ENCODE measurements at places on chromosomes 5 and 9.

DNA sequence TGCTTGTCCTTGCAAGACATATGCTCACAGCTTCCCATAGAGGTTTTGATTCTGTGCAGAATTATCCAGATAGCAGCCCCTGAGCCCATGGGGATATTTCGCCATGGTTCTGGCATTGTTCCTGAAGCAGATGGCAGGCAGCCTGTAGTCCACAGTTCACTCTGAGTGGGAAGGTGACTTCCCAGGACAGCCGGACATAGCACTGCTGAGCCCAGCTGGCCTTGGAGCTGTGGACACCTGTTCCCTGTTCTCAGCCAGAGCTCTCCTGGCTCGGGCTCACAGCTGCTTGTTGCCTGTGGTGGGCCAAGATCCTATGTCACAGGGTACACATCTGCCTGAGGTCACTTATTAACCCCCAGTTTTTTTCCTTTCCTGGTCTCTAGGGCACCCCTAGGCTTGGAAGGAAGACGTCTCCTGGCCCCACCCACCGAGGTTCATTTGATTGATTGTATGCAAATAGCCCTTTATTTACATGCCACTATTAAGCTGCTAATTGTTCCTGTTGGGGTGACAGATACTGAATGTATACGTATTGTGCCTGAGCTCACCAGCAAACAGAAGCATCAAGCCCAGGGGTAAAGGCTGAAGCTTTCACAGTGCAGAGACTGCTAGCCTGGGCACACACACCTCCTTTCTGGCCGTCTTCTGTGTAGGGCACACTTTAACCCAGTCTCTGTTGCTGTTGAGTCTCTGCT, 96.6 kb upstream of the DMRT1 start:
- DNase-seq, result no peak

DNA sequence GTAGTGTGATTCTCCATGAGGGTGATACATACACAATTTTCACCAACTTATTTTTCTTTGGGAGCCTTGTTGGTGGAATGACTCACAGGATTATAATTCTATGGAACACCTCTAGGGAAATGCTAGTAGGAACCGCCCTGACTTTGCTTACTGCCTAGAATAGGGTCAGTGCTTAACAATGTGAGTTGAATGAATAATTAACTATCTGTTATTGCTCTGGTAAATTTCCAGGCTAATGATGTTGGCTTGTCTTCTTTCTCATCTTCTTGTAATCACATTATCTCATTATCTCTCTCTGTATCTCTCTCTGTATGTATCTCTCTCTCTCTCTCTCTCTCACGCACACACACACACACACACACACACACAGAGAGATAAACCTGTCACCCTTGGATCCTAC, 291.1 kb downstream of the TRIM32 start:
- no peak for DNase-seq

GRCh38 chr5:146284016-146284415, 54.6 kb upstream of the POU4F3 start:
- no peak for DNase-seq

DNA sequence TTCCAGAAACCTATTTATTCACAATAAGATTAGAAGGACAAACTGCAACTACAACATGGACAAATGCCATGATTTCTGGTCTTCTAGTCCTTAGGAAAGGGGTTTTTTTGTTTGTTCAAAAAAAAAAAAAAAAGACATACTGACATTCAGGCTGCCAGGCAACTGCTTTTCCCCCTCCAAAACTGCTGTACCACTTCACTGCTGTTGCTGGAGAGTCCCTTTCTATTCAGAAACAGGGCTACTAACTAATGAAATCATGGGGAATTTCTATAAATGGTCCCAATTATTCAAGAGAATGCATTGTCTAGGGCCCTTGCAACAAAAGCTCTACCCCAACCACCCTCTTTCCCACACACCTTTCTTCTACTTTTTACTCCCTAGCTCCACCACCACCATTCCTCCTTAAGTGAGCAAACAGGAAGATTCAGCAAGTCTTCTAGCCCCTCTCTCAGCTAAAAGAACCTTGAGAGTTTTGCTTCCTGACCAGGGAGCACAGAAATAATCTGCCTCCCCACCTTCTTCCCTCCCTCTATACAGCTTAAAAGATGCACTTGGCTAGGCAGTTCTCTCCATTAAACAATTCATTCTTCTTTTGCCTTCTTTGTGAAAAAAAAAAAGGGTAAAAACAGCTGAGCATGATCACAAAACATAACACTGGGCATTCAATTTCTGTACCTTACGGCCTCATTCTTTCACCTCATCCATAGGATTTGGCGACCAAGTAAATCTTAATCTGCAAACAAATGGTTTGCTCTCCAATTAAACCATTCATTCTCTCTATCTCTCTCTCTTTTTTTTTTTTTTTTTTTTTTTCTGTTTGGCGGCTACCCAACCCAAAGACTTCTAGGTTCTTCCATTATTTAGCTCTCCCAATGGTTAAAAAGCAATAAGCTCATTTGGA, 13.8 kb downstream of the ZNF608 start:
- DNase-seq, result no peak

DNA sequence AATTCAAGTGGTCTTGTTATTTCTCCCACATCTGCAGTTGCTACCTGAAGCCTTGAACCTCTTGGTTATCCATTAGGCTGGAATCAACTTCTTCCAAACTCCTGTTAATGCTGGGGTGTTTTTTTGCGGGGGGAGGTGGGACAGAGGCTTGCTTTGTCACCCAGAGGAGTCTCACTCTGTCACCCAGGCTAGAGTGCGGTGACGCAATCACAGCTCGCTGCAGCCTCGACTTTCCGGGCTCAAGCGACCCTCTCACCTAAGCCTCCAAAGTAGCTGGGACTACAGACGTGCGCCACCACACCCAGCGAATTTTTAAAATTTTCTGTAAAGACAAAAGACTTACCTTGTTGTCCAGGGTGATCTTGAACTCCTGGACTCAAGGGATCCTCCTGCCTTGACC, 4.4 kb downstream of the SCGB3A1 start:
- no peak for DNase-seq

GRCh38 chr5:95358320-95358719, 32.8 kb upstream of the FAM81B start:
- DNase-seq, result peak; percentile 0

DNA sequence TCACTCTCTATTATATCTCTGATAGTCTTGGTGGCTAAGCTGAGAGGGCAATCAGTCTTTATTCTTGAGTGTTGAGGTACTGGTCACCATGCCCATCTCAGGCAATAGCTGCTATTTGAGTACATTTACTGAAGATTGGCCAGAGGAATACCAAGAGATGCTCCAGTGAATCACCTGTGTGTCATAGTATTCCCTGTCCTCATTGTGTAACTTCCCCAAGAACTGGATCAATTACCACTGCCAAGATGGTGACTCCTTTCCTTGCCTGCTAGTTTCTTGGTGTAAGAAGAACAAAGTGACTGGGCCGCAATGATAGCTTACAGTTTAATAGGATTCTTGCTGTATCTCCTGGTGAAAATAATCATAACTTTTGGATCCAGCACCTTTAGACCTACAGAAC, 418.7 kb upstream of the KIF2A start:
- DNase-seq, result no peak

GRCh38 chr5:120435129-120435528, 29.0 kb upstream of the PRR16 start:
- DNase-seq, result no peak

DNA sequence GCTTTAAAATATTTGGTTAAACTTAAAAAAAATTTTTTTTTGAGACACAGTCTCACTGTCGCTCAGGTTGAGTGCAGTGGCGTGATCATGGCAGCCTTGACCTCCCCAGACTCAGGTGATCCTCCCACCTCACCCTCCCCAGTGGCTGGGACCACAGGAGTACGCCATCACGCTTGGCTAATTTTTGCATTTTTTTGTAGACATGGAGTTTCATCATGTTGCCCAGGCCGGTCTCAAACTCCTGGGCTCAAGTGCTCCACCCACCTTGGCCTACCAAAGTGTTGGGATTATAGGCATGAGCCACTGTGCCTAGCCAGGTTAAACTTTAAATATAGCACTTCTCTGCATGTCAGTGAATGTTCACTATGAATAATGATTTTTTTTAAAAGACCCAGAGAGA, 224.5 kb upstream of the RFX3 start:
- no peak for DNase-seq

GRCh38 chr9:107249131-107249533, 33.9 kb upstream of the RAD23B start:
- no peak for DNase-seq

GRCh38 chr5:178699681-178700253, 30.7 kb downstream of the ZNF354A start:
- no peak for DNase-seq

- no peak for DNase-seq
Measured at GRCh38 chr5:149559706-149560105, 8.5 kb upstream of the CSNK1A1 start.

GRCh38 chr9:133686642-133687575, 50.7 kb downstream of the DBH start:
- no peak for DNase-seq

- no peak for DNase-seq
Measured at GRCh38 chr9:17491780-17492179, 87.1 kb upstream of the SH3GL2 start.

GRCh38 chr5:133727636-133728035, 115.3 kb upstream of the FSTL4 start:
- DNase-seq, result no peak

DNA sequence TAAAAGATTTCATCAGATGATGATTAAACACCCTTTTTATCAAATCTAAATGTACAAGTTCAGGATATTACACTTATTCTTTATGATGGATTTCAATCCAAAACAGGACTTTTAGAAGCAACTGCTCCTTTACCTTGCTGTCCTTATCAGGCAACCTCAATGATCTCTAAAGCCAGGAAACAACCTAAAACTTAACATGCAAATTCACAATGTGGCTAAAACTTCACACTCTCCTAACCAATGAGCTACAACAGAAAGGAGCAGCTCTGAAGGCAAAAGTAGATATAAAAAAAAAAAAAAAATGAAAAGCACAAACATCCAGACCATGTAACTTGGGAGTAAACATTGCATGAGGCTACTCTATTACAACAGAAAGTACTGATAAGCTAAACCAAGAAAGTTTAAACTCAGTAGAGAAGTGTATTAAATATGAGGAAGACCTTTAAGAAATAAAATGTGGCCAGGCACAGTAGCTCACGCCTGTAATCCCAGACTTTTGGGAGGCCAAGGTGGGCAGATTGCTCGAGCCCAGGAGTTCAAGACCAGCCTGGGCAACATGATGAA, 22.9 kb downstream of the SLC25A51 start:
- DNase-seq, result no peak

- DNase-seq, result no peak
Measured at GRCh38 chr9:75147638-75148037, 59.3 kb downstream of the OSTF1 start.

DNA sequence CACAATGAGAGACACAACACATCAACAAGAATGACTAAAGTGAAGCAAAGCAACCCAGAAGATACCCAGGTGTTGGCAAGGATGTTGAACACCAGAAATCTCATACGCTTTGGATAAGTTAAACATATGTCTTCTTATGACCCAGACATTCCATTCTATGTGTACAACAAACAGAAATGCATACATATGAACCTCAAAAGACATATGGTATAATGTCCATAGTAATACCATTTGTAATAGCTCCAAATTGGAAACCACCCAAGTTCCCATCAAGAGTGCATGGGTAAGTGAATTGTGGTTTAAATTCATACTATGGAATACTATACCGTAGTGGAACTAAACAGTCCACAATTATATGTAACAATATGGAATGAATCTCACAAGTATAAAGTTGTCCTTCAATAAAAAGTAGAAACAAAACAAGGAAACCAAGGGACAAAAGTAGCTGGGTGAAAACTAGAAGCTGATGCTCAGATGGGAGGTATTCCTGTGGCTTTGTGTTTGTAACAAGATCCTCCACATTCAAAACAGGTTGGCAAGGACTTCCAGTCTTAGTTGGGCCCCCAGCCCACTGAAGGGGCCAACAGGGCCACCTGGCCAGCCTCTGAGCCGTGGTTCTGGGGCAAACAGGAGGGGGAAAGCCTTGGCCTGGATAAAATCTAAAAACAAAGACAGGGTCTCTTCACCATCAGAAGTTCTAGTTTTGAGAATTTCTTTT, 171.8 kb upstream of the PITX1 start:
- no peak for DNase-seq

- DNase-seq, result no peak
Measured at GRCh38 chr5:143361438-143361837, 42.0 kb downstream of the NR3C1 start.

DNA sequence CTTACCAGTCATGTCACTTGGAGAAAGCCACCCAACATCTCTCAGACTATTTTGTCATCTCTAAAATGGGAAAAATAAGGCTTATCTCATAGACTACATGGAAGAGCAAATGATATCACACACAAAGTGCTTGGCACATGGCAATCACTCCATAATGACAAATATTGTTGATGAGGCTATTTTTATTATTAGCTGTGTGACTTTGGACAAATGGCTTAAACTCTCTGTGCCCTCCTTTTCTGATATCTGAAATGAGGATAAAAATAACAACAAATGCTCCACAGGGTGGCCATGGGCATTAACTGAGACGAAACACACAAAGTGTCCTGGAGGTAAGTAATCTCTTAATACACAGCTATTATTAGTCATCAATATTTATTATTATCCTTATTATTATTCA, 125.5 kb upstream of the HAND1 start:
- DNase-seq, result no peak

- DNase-seq, result no peak
Measured at GRCh38 chr5:53261245-53261644, 151.7 kb upstream of the MOCS2 start.

DNA sequence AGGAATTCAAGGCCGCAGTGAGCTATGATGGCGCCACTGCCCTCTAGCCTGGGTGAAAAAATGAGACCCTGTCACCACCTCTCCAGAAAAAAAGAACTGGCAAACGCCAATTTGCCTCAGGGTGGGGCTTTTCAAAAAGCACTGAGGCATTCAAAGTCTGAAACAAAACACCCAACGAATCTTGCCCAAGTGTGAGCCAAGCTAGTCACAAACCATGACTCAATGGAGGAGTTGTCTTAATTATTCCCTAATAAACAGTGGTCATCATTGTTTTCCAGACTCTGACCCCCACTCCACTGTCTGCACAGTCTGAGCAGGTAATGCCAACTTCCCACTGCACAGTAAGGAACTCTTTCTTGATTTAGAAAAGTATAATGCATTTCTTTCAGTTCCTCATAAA, 16.8 kb downstream of the FRMD3 start:
- DNase-seq, result no peak

DNA sequence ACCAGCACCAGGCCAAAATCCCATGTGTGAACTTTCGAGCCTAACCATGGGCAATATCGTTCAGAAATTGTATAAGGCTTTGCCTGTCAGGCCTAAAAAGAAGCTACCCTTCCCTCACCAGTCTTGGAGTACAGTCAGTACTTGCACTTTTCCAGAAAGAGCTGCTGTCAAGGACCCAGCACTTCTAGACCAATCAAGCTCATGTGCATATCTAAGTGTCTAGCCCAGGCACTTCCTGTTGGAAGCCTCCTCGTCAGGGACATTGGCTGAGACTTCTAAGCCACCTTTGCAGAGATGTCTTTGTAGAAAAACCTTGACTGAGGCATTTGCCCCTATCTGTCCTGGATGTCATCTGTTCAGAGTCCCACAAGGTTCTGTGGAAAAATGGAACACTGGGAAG, 1930.5 kb downstream of the EFNA5 start:
- DNase-seq, result no peak

- no peak for DNase-seq
Measured at GRCh38 chr5:106185661-106186081, 1485.1 kb downstream of the EFNA5 start.

GRCh38 chr9:6711403-6711802, 46.4 kb upstream of the KDM4C start:
- no peak for DNase-seq

Data from naive B cell (primary cell).